Thoracic aorta (tissue), 2 donors: ENCODE measurements at places on chromosomes 6 and 20.

GRCh38 chr20:48858075-48858790 lies 30.4 kb upstream of the PREX1 start:
- no peak for DNase-seq

DNA sequence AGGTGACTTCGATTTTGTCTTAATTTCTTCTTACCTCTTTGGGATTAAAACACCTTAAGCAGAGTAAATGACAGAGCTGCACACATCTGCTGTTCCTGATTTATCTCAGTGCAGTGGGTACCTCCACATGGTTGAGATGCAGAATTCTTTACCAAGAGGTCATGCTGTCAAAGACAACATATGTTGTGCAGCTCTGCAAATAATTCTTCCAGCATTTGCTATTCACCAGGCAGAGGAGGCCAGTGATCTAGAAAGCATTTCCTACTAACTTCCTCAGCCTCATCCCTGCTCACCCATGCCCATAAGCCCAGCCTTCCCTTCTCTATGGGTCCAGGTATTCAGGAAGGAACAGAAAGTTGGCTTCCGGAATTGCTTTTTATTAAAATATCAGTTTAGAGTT lies 109.3 kb downstream of the THBS2 start:
- DNase-seq, result no peak

DNA sequence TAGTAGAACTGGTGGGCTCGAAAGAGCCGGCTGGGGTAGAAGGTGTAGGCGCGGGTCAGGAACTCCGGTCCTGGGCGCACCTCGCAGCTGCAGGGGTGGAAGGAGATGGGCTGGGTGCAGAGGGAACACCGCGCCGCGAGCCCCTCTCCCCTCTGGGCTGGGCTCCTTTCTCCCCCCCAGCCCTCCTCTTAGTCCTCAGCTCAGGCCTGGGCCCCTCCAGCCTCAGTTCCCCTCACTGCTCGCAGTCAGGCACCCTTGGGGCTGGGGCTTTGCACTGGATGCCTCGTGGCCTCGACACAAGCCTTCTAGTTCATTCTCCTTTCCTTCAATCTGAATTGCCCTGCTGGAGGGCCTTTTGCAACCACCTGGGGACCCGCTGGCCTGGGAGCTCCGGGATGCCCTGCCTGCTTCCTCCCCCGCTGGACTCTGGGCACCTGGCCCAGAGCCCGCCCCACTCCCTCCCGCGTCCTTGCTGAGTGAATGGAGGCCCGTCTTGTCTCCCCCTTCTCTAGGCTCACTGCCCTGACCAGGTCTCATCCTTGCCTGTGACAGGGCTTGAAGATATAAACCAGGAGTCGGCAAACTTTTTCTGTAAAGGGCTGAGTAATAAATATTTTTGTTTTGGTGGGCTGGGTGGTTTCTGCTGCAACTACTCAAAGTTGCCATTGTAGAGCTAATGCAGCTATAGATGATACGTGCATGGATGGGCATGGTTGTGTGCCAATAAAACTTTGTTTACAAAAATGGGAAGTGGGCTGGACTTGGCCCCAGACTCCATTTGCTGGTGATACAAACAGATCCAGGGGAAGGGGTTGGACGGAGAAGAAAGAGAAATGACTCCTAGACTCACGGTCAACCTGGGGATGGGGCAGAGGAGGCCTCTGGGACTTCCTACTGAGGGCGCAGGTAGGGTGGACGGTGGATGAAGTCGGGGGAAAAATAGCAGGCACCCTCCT lies 47.3 kb downstream of the APCDD1L start:
- no peak for DNase-seq

DNA sequence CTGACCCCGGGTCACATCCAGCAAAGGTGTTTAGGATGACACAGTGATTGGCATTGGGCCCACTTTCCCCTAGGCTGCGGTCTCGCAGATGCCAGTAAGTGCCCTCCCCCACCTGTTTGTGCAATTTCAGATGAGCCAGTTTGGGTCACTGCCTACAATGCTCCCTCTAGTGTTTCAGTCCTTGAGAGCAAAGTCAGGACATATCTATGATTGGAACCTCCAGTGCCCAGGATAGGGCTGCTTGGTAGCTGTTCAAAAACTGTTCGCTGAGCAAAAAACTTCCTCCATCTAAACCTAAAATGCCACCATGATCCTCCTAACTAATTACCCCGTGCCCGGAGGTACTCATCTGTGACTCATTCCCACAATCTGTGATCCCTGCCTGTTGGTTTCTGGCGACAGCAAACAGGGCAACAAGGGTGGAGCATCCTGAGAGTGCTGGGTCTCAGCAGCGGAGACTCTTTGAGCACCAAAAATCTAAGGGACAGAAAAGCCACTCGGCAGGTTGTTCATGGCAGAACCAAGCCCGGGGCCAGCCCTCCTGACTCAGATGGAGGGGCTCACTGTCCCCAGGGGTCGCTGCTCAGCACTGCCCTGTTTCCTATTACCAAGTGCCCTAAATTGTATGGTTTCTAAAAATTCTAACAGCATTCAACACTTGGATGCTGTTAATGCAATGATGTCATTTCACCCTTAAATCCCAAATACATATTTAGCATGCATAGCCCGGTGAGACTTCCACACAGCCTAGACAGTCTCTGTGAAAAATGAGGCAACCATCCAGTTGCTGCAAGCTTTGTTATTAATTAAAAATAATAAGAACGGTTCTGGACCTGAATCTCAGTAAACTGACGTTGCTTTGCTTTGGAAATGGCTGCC lies 5.0 kb downstream of the VSX1 start:
- no peak for DNase-seq

- DNase-seq, result no peak
These were observed 125.9 kb upstream of the MLN start for GRCh38 chr6:33929575-33930288.

- DNase-seq, result no peak
These were observed 19.4 kb downstream of the SYNDIG1 start for GRCh38 chr20:24488800-24489175.

DNA sequence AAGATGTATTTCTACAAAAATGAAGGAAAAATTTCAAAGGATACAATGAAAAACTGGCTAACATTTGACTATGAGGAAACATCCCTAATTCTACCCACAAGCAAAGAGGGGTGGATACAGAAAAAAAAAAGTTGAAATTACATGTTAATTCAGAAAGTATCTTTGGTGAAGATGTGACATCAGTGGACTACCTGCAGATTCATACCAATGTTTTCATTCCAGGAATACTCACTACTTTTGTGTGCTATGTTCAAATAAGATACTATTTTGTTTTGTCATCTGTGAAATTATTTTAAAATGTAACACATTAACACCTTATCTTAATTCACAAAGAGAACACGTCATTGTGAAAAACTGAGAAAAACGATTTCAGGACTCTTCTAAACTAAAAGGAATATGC lies 159.3 kb upstream of the SHLD1 start:
- DNase-seq, result no peak

DNA sequence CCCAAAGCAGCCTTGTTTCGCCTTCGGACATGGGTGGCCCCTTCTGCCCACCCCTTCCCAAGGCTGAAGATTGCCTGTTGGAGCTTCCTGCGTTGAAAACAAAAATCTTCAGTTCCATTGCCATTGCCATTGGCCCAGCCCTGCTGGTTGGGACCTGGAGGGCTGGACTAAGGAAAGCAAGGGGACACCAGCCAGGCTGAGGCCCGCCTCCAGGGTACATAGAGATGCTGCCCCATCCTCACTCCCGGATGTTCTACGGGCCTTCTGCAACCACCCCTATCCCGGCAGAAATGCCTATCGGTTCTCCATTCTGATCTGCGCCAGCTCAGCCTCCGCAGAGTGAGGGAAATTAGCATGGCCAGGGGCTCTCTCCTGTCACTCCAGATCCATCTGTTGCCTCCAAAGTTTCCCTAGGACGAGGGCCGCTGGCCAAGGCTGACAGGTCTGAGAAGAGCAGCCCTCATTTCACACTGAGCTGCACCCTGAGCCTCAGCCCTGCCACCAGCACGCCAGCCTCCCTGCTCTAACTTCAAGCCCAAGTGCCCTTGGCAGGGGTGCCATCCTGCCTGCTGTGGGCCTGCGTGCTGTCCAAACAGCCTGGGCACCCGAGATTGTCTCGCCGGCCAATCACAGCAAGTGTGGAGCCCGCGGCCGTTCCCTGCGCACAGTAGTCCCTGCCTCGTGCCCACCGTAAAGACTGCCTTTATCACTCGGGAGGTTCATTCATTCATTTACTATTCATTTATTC lies 13.4 kb upstream of the STX16 start:
- no peak for DNase-seq

DNA sequence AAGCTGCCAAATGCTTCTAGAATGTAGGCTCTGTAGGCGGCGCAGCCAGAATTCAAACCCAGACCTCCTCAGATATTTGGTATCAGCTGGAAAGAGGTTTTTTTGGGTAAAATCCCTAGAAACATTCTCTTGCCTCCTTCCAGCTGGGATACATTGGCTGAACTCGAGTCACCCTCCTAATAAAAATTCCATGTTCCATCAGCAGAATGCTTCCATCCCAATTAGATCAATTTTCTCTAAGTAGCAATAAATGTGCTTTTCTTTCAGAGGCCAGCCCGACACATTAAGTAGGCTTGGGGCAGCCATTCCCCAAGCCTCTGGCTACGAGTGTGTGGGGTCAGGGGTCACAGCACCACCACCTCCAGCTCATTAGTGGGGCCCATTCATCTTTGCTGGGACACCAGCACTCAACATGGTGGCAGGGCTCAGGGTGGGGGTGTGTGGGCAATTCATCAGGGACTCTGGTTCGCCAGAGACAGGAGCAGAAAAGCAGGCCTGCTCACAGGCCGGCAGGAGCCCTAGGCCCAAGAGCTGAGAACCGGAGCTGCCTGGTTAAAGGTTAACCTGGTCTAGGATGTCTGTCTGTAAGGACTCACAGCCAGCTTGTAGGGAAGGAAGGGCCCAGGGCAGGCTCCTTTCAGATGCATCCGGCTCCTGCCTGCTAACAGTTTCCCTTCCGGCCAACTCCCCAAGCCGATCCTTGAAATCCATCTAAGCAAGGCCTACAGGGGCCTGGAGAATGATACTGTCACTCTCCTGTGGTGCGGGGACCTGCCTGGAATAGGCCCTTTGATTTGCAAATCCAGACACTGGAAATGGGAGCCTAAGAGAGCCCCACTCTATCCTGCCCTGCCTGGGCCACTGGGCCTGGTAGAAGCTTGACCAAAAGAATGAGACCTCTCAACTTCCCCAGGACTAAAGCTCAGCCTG lies 159.1 kb upstream of the TOP1 start:
- no peak for DNase-seq

DNA sequence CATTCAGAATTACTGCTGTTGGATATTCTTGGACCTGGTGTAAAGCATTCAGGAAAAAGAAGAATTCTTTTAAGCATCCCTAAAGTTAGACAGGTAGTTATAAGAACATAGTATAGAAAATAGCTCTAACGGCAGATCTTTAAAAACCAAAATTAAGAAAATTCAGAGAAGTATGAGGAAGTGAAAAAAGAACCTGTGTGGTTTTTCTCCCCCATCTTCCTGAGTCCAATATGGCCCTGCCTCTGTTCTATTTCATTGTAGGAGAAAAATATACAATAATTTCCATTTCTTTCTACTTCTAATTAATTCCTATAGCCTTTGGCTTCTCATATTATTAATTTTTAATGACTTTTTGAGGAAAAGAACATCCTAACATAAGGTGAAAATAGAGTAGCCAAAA lies 47.1 kb downstream of the FHL5 start:
- no peak for DNase-seq

DNA sequence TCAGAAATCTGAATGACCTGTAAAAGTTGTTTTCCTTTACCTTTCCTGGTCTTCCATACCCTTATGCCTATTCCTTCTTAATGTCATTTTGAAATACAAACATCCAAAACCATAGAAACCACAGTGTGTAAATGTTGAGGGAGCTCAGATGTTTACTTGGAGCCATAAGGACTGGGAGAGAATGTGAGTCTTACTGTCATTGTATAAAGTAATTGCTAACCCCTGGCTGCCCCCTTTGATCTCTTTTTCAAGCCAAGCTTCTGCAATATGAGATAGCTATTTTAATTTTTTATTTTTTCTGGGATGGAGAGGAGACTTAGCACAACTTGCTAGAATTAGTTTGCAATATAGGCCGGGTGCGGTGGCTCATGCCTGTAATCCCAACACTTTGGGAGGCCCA lies 124.4 kb upstream of the AKIRIN2 start:
- DNase-seq, result no peak

DNA sequence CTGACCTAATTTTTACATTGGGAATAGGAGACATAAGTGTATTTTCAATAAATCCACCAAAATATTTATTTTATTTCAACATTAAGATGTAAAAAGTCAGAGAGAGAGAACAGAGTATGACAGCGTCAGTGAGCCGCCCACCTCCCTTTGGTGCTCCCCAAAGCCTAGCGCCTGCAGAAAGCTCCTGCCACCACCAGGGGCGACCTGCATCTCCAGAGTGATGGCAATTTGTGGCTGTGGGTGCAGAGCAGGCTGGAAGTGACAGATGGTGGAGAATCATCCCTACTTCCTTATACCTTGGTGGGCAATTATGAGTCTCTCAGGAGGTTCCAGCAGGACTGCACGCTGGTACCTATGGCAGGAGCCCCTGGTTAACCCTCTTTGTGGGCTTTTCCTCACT lies 87.3 kb downstream of the PTPRT start:
- no peak for DNase-seq

DNA sequence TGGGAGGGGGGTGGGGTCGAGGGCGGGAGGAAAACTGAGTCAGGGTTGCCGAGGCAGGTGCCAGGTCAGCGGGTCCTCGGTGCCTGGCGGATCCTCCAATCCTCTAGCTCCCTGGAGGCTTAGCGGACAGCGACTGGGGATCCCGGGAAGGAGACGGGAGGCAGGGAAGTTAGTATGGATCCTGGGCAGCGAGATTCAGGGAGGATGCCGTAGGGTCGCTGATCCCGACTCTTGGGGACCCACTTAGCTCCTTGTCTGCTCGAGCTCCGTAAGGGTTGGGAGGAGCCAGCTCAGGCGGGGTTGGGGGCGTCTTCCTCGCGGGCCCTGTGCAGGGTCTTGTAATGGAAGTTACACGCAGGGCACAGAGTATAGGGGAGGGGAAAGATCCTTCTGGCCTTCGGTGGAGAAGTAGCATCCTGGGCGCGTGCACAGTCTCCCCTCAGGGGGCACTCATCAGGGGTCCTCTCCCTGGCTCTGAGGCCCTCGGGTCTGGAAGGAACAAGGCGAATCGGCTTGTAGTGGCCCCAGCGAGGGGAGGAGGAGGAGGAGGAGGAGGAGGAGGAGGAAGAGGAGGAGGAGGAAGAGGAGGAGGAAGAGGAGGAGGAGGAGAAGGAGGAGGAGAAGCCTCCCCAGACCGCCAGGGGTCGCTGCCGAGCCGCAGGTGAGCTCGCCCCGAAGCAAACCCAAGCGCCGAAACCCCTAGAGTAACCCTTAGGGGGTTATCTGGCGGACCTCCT lies 6.4 kb upstream of the SLC12A5 start:
- no peak for DNase-seq

- DNase-seq, result no peak
These were observed 82.2 kb downstream of the MYO6 start for GRCh38 chr6:75830959-75831885.

- DNase-seq, result no peak
These were observed 90.5 kb upstream of the EPB41L1 start for GRCh38 chr20:36063916-36064657.
